ENCODE measurements at places on chromosomes 1 and 21.
A peak's percentile ranks its signal among the peaks of the same experiment; 100 is the strongest.

DNA sequence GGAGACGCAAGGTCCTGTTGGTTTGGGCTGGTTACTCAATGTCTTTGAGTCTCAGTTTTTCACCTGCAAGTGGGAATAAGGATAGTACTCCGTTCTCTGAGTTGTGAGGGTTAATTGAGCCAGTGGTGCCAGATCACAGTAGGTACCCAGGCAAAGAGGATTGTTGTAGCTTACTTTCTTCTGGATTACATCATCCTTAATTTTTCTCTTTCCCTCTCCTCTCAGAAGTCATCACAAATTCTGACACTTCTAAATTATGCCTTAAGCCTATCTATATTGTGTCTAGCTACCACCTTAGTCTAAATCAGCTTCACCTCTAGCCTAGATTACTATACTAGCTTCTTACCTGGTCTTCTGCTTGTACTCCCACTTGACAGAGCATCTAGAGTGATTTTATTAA is 149.5 kb downstream of the ROR1 start:
- DNase-seq: no peak

DNA sequence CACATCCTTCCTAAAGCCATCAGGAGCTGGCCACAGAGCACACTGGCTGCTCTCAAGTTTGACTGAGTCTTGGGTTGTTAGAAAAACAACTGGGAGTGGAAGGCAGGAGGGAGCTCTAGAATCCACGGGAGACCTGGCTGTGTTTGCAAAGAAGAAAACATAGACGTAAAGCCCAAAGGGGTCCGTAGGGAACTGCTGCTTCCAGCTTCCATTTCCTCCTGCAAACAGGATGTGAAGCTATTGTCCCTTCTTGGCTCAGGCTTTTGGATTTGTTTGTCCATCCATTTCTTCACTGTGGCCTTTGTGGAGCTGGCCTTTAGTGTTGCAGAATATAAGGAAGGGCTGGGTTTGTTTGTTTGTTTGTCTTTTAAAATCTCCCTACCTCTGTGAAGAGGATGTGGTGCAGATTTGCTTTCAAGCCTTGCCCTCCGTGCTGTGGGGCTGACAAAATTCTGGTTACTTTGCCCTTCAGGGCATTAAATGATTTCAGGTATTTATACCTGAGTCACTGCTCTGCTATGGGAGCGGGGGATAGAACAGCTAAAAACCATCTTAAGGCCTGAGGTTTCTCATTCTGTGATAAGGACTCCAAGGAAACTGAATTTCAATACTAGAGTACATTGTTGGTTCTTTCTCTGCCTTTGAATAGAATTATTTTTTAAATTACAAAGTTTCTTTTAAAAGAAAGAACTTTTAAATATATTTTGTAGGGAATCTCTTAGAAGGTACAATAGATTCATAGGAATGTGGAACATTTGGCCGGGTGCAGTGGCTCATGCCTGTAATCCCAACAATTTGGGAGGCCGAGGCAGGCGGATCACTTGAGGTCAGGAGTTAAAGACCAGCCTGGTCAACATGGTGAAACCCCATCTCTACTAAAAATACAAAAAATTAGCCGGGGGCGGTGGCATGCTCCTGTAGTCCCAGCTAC is 74.3 kb downstream of the MPZL1 start:
- DNase-seq: no peak

DNA sequence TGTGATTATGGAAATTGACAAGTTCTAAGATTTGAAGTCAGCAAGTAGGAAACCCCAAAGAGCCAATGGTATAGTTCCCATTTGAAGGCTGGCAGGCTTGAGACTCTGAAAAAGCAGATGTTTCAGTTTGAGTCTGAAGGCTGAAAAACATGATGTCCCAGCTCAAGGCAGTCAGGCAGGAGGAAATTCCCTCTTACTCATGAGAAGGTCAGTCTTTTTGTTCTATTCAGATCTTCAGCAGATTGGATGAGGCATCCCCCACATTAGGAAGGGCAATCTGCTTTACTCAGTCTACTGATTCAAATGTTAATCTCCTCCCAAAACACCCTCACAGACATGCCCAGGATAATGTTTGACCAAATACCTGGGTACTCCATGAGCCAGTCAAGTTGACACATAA is 372.5 kb upstream of the ST6GALNAC5 start:
- DNase-seq: no peak

- DNase-seq: no peak
Observed at GRCh38 chr1:59331686-59332620, 35.1 kb downstream of the FGGY start.

GRCh38 chr1:85452948-85453347 is 12.0 kb downstream of the DDAH1 start:
- DNase-seq: no peak

- DNase-seq: peak; percentile 25
Observed at GRCh38 chr1:147264158-147264768, 21.8 kb downstream of the CHD1L start.

DNA sequence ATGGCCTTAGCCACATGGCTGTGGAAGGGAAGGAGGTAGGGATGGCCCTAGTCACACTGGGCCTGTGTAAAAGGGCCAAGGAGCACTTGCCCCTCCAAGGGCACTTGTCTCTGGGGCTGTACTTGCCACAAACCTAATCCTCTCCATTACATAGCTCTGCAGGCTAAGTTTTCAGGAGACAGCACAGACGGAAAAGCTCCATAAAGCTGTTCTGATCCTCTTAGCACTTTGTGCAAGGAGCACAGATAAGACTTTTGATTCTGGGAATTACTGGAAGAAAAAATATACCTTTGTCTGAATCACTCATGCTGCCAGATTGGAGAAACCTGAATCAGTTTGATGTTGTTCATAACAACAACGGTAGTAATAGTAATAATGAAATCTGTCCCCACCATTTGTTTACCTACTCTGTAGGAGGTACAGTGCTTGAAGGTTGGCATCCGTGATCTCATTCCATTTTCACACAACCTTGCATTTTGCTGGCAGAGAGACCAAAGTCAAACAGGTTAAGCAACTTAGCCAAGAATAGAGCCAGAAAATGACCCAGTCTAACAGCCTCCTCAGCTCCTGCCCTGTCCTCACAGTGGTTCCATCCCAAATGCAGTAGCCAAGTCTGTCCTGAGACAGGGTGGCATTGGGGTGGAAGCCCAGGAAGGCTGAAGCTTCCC is 207.1 kb downstream of the ROR1 start:
- no peak for DNase-seq

GRCh38 chr1:110554871-110555801 is 36.2 kb upstream of the KCNA10 start:
- no peak for DNase-seq

All from fibroblast of skin of left quadriceps (primary cell).